Stimulated activated CD4-positive, alpha-beta T cell treated with anti-CD3 and anti-CD28 coated beads, Interleukin-1b, Interleukin-23, amount 100 ng/mL, for 24 hours (primary cell): ENCODE measurements at places on chromosomes 4 and X.

- no peak for DNase-seq
Observed at GRCh38 chrX:66408507-66408906, 230.4 kb downstream of the EDA2R start.

DNA sequence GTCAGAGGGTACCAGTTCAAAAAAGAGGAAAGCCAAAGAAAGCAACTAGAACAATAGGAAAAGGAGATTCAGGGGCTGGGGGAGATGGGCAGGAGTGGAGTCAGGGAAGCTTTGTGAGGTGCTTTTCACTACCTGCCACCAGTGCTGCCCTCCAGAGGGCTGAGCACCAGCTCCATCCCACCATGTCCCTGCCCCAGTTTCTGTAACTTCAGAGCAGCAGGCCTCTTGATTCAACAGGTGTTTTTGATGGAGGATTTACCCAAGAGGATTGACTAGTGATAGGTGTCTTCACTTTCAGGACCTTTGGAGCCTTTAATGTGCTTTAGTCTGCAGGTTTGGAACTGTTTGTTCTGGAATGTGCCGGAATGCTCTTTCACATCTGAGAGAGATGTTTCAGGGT lies 12.1 kb downstream of the KIT start:
- DNase-seq, result no peak

DNA sequence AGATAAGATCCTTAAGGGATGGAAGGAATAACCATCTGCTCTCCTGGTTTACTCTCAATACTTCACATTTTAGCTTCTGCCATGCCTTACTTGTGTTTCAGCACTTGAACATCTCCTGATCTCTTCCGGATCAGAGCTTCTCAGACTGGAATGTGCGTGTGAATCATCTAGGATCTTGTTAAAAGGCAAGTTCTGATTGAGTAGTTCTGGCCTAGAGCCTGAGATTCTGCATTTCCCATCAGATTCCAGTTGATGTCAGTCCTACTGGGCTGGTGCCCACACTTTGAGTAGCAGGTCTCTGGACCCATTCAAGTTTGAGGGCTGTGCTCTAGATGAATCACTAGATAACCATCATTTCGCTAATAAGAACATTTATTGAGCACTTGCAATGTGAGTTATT lies 20.0 kb downstream of the NDP start:
- no peak for DNase-seq

- DNase-seq, result no peak
Observed at GRCh38 chr4:188434643-188435042, 295.4 kb downstream of the TRIML1 start.

GRCh38 chr4:110527156-110527555 lies 51.2 kb downstream of the ENPEP start:
- DNase-seq, result no peak

GRCh38 chr4:112277705-112278448 lies 7.8 kb downstream of the TIFA start:
- no peak for DNase-seq

DNA sequence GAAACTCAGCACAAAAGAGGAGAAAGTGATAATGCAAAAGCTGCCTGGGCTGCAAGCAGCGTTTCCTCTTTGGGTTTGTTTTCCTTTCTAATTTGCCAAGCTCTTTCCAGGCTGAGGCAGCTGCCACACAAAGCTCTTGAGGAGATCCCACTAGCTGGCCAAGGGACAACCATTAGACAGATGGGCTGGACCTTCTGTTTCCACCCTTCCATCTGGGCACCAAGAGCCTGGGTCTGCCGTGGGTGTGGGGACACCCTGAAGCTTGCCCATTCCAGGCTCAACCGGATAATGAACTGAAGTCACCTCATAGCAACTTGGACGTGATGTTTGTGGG lies 194.6 kb upstream of the C1QTNF7 start:
- no peak for DNase-seq

DNA sequence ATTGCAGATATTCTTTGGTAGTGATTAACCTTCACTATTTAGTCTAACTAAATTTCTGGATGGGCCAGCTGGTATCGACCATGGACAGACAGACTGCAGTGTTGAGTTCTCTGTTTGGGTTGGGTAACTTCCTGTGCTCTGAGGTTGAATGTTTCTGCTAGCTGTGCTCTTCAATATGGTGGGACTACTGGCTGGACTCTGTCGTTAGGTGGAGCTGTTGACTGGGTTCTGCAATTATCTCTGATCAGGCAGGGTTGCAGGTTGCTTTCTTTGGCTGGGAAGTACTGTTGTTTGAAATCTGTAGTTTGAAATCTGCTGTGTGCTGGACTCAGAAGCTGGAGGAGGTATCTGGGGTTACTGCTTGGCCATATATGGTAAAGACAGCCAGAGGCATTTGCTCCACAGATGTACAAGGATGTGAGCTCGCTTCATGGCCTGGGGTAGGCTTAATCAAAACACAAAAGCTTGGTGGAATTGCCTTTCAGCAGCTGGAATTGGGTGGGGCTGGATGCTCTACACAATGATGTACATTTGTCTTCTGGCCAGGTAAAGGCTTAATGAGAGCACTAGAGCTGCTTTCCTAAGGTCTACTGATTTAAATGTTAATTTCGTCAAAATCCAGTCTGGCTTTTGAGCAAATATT lies 1472.0 kb downstream of the FAM133A start:
- DNase-seq, result no peak

- DNase-seq, result no peak
Observed at GRCh38 chr4:4881432-4881831, 22.0 kb downstream of the MSX1 start.

GRCh38 chrX:2360731-2361130 lies 140.0 kb downstream of the DHRSX start:
- no peak for DNase-seq

- DNase-seq, result no peak
Observed at GRCh38 chr4:26330186-26330787, 9.5 kb downstream of the RBPJ start.

GRCh38 chr4:143250617-143251016 lies 65.9 kb downstream of the USP38 start:
- DNase-seq, result no peak

GRCh38 chr4:82715731-82716617 lies 82.6 kb downstream of the SCD5 start:
- DNase-seq, result no peak

GRCh38 chr4:20565075-20565721 lies 135.1 kb upstream of the PACRGL start:
- DNase-seq, result no peak

- no peak for DNase-seq
Observed at GRCh38 chr4:119930546-119930945, 136.1 kb downstream of the MAD2L1 start.

DNA sequence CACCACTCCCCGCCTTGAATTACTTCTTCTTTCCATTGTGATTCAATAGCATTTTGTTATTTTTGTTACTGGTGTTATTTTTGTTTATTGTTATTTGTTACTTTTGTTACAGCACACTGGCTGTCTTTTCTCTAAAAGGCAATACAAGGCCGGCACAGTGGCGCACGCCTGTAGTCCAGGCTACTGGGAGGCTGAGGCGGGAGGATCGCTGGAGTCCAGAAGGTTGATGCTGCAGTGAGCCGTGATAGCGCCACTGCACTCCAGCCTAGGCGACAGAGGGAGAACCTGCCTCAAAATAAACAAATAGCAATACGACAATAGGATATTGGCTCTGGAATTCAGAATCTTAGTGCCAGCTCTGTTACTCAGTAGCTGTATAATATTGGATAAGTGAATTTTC lies 1.0 kb upstream of the MED12 start:
- DNase-seq, result no peak

GRCh38 chr4:82247171-82247570 lies 126.6 kb downstream of the HNRNPD start:
- no peak for DNase-seq

- peak; percentile 58 for DNase-seq
Observed at GRCh38 chrX:132022967-132023895, at the start of gene STK26. Gene STK26 (plus strand): TSS chrX:132023302. CDS start chrX:132023618, 316 bp downstream.

- DNase-seq, result no peak
Observed at GRCh38 chr4:154073107-154073822, 284.4 kb upstream of the SFRP2 start.

DNA sequence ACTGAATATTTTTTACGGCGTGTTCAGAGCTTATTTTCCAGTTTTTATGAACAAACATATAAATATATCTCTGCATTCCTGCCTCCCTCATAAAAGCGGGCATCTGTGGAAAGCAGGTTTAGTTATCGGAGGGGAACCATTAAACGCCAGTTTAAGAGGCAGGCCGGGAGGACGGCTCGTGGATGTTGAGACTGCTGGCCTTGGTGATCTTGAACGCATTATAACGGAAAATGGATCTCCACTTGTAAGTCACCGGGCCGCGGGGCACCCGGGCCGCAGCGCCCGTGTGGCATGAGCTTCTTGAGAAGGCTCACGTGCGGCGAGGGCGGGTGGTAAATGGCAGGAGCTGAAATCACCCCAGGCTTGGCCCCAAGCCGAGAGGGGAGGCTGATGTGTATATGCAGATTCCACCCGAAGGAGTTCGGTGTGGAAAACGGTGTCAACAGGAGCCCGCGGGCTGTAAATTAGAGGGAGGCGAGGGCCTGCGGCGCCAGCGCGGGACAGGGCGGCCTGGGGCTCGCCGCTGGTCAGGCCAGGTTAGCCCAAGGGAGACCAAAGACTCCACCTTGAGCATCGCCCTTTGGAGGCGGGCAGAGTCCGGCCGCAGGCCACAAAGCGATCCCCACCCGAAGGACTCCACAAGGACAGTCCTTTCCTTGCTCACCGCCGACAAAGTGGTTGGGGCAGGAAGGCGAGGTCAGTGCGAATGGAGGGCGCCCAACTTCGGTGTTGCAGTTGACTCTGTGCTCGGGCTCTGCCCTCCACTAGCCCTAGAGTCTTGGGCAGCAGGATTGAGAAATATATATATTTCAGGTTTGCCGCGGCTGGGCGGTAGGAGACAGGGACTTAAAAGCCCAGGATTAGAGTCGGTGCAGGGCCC lies 1.3 kb upstream of the HAND2 start:
- DNase-seq, result no peak

DNA sequence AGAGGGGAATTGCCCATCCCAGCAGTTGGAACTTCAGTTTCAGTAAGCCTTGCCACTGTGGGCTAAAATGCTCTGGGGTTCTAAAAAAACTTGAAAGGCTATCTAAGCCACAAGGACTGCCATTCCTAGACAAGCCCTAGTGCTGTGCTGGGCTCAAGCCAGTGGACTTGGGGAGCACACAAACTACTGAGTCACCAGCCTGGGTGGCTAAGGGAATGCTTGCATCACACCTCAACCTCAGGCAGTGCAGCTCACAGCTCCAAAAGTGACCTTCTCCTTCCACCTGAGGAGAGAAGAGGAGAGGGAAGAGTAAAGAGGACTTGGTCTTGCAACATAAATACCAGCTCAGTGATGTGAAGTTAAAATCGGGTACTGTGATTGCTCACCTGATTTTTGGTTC lies 116.7 kb upstream of the GLRA2 start:
- DNase-seq, result no peak

- DNase-seq, result no peak
Observed at GRCh38 chr4:42488114-42488513, 90.8 kb downstream of the SHISA3 start.

DNA sequence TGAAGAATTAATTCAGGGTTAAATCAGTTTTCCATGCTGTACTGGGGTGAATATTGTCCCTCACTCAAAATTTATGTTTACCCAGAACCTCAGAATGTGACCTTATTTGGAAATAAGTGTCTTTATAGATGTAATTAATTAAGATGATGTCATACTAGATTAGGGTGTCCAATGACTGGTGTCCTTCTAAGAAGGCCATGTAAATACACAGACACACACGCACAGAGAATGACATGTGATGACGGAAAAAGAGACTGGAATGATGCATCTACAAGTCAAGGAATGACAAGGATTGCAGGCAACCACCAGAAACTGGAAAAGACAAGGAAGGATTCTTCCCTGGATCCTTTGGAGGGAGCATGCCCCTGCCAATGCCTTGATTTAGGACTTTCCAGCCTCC lies 84.6 kb upstream of the GPR34 start:
- no peak for DNase-seq

DNA sequence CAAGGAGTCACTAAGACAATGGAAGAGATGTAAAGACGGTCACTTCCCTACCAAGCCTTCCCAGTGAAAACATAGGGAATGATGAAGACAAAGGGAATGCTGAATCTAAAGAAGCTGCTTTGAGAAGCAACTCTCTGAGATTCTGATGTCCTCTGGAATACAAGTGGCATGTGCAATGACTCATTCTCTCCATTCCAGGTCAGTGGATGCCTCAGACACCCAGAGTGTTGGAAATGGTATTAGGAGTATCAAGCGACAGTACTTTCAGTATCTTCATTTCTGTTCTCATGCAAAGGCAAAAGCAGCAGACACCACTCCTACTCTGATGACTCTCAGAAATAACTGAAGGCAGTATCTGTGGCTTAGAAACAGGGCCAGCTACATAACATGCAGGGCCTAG lies 102.6 kb downstream of the FSTL5 start:
- DNase-seq, result no peak

GRCh38 chrX:113868711-113869110 lies 715.2 kb upstream of the HTR2C start:
- no peak for DNase-seq

GRCh38 chrX:9988762-9989161 lies 21.6 kb downstream of the CLDN34 start:
- DNase-seq, result no peak

GRCh38 chrX:31233941-31234496 lies 162.2 kb upstream of the FTHL17 start:
- no peak for DNase-seq

DNA sequence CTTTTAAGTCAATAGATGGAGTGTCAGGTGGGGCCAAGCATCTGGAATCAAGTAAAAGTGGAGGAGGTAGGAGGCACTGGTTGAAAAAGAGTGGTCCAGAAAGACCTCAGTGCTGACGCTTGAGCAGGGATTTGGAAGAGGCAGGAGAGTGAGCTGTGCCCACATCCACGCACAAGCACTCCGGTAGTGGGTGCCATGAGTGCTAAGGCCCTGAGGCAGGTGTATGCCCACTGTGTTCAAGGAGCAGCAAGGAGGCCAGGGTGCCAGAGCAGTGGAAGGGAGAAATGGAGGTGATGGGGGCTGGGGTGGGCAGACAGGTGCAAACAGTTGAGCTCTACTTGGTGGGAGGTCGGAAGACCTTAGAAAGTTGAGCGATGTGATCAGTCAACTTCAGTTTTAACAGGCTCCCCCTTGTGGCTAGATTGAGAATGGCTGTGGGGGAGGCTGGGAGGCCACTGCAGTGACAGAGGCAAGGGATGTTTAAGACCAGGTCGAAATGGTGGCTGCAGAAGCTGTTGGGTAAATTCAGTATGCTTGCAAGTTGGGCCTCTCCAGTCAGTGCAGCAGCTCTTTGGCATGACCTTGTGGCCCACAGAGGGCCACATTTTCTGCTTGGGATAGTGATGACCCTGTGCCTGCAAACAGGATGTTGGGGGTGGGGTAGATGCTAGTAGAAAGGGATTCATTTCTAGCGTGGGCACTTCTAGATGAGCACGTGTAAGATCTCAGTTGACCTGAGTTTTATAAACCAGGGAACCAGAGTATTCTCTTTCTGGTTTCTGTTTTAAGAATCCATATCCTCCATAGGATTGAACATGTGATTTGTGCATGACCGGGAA lies 12.7 kb downstream of the TKTL1 start:
- peak; percentile 75 for DNase-seq

DNA sequence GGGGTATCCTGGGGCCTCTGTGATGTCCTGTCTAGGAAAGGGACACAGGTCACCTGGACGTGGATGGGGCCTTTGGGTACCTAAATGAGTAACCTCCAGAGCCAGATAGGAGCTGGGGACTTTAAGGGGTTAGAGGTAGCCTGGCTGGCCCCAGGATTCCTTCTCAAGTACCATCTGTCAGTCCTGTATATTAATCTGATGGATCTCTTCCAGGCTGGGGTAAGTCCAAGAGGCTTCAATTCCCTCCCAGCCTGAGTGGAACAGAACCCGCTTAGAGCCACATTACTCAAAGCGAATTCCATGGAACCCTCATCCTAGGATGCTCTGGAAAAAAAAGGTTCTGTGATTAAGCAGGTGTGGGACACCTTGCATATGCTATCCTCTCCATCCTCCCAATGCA lies 24.8 kb upstream of the MAP3K15 start:
- DNase-seq, result no peak
